Right renal pelvis (tissue), 4 donors: ENCODE measurements at places on chromosomes 2 and 18. TPM values are rescaled to one million over a fixed set of nuclear protein-coding genes. Genes with fewer than 3 reads are reported as not detected.

DNA sequence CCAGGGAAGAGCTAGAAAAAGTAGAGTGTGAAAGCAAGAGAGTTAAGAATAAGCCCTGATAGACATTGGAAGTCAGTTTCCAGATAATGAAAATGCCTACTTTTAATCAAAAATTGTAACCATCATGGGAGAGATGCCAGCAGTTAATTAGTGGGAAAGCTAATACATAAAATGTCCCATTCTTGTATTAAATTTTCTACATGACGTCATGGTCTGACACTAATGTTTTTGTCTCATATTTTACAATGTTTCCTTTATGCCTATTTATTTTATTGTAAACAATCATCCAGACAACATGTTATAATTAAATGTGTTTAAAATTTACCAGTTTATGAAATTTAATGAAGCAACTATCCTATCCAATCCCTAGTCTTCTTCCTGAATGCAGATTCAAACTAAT, 26.3 kb upstream of the CCDC178 start:
- no peak for DNase-seq

Gene CAPN14
- polyA plus RNA-seq: 0.07 TPM

- no peak for DNase-seq
These were observed 58.3 kb upstream of the MAPRE3 start for GRCh38 chr2:26911911-26912861.

DNA sequence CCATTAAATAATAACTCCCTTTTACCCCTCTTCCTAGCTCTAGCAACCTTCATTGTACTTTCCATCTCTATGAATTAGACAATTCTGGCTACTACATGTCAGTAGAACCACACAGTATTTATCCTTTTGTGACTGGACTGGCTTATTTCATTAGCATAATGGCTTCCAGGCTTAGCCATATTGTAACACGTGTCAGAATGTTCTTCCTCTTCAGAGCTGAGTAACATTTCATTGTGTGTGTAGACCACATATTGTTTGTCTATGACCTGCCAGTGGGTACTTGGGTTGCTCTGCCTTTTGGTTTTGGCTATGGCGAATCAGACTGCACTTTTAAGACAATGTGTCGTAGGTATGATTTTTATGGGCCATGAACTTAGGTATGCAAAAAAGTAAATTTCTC, 20.9 kb downstream of the TSN start:
- DNase-seq: no peak

DNA sequence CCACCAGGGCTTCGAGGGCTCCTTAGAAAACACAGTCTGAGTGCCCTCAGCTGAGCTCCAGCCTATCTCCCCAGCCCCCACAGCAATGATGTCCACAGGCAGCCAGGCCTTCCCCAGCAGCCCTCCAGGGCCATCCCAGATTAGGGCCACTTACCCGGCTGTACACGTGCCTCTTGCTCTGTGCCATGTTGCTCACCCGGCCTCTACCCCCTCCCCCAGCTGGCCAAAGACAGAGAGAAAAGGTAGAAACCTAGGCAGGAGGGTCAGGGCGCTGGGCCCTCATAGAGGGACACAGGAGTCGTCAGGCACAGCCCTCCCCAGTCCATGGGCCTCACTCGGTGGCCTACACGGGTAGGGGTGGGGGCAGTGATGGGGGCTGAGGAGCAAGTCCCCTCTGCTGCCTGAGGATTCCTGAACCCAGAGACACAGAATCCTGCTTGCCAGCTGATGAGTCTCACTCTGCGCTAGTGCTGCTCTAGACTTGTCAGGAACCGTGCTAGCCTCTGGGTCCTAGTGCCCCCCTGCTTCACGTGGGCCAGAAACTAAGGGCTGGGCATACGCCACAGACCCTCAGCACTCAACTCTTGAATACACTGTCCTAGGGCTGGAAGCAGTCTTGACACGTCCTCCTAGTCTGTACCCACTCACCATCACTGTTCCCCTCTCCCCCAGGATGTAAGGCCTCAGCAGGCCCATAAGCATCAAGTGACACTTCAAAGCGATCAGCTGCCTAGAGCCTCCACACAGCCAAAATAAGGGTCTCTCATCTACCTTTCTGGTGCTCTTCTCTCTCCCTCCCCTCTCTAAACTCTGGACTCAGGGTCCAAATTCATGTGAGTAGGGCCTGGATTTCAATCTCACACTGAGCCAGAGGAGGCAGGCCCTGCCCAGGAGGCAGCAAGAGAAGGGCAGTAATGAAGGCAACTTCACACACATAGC, at the start of gene DCTN1:
DCTN1 (minus strand) TSS at position 461 of the 939 bp plus-strand sequence; CDS start at position 187, 274 bp downstream.
- DNase-seq: no peak

Gene SERPINB10
- 0.04 TPM for polyA plus RNA-seq

DNA sequence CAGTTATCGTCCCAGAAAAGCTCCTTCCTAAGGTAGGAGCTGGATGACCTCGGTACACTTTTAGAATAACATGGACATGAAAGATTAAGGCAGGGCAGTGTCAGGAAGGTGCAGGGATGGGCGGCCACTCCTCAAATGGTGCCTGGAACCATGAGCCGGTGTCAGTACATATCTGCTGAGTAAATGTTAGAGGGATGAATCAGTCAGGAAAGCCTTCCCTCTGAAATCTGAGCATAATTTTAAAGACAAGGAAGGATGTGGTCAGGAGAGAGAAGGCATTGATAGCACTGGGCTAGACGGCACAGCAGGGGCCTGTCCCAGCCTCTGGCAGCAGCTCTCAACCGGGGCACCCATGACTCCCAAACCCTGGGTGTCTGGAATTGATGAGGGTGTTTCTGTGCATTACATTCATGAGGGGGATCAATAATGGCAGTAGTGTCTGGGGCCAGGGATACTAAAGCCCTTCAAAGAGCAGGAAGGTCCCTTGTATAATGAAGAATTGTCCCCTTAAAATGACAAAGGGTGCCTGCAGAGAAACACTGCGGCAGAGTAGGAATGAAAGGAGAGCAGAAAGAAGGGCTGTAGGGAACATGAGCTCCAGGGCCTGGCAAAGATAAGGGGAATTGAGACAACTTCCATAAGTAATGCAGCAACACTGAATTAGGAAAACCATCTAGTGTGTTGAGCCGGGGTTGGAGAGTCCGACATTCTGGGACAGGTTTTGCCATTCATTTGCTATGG, 162.3 kb upstream of the REV1 start:
- DNase-seq: no peak

- no peak for DNase-seq
These were observed 274.0 kb downstream of the LNPK start for GRCh38 chr2:175728032-175728431.

GRCh38 chr2:96164459-96165184, 19.4 kb upstream of the DUSP2 start:
- no peak for DNase-seq

DNA sequence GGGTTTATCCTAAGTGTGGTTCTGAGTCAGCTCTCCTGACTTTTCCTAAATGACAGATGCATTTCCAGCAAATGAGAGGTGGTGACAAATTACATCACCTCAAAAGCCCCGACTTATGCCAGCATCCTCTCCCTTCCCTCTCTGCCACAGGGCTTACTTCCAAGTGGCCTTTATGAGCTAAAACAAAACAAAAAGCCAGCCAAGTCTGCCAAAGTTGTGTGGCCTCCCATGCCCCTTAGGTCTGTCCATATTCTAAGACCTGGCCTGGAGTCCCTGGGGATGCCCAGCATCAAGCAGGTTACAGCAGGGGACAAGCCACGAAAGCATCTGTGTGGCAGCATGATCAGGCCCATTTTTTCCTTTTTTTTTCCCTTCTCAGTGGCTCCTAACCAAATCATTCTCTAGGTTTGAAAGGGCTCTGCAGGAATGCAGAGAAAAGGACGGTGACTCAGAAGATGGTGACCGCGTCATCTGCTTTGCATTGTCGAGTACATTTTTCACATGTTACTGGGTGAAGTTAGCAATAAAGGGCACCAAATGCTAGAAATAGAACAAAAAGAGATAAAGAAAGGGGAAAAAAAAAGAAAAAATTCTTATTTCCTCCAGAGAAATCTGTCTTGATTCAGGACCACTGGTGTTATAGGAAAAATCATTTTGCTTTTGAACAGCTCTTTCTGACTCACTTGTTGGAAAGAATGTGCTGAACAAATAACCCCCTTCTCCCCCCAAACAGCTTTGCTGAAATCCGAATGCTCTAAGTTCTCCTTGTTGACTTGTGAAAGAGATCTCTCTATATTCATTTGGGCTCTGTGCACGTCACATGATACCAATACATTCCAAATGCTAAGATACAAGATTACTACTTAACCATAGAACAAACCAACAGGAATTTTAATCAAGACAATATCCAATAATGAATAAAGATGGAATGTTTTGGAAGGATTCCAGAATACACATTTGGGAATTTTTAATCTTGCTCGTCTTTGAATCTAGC, 178.7 kb downstream of the EN1 start:
- no peak for DNase-seq

GRCh38 chr2:31957354-31958139, 53.3 kb downstream of the MEMO1 start:
- DNase-seq: no peak

DNA sequence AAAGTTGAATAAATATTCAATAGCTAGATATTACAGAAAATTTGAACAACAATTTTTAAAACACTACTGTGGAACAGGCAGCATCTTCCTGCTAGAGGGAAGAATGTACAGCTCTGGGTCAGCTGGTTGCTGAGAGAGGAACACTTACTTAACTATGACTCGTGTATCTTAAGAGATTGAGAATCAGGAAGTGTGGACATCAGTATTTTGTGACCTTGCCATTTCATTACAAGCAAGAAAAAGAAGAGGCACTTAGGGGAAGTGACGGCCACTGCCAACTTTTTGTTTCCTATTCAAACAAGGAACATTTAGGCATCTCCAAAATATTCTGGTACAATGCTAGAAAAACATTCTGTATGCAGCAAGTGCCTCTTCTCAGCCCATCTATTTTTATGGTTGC, 45.9 kb downstream of the ITPRID2 start:
- no peak for DNase-seq

Gene CRYGC
- polyA plus RNA-seq: not detected

DNA sequence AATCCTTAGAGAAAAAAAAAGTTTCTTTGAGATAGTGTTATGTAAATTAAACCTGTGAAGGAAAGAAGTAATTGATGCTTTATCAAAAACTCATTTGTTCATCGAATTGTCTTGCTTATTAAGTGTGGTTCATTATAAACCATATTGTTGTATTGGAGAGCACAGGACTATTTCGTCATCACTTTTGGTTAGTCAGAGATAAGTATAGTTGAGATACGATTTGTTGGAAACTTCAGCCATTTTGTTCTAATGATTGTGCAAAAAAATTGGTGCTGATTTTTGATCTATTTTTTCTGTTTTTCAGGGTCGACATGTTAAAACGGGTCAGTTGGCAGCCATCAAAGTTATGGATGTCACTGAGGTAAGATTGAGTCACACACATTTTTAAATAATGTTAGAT, 92.9 kb downstream of the MAP4K4 start:
- DNase-seq: no peak

DNA sequence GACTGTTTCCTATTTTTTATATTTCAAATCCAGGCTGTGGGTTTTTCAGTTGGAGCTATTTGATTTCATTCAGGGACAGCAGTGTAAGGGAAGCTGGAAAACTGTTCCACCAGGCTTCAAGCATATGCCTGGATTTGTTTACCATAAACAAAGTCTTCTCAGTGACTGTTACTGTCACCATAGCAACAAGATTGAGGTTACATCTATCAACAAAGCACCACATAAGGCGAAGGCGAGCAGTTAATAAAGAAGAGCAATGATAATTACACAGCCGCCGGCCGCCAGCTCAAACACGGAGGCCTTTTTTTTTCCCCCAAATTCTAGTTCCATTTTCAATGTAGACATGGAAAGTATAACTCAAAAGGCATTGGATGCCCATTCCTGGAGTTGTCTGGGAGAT, 553.7 kb upstream of the SYT4 start:
- no peak for DNase-seq

Gene EFHD1
- polyA plus RNA-seq: 95.8 TPM

- DNase-seq: no peak
These were observed 231.5 kb downstream of the PRKCE start for GRCh38 chr2:45882707-45883602.

GRCh38 chr2:144514616-144515091, 5.3 kb downstream of the ZEB2 start:
- DNase-seq: no peak

- no peak for DNase-seq
These were observed 97.0 kb downstream of the TTC32 start for GRCh38 chr2:19804639-19805260.

- no peak for DNase-seq
These were observed 105.4 kb downstream of the EPHA4 start for GRCh38 chr2:221466744-221467143.

GRCh38 chr2:113164930-113165585, 8.7 kb upstream of the PSD4 start:
- no peak for DNase-seq

Gene NT5DC4
- 0.08 TPM for polyA plus RNA-seq

- DNase-seq: no peak
These were observed 1285.7 kb downstream of the CNTNAP5 start for GRCh38 chr2:125310657-125311364.

DNA sequence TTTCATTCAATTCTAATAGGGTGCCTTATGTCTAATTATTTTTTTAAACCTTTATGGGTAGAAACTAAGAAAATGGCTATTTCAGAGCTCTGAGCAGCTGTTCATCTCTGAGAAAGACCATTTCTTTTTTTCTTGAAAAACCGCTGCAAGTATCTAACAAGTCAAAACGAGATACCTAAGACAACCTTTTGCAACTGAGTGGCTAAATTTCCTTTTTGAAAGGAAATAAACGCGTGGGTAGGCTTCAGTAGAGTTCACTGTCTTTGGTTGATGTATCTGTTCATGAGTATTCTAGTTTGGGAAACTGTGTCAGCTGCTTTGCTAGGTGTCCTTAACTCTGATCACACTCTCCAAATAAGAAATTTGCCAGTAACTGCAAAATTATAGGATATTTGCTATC, 104.3 kb upstream of the LINC00305 start:
- DNase-seq: no peak

Gene DHRS9
- 0.08 TPM for polyA plus RNA-seq

Gene GREB1
- 13.0 TPM for polyA plus RNA-seq

- no peak for DNase-seq
These were observed 243.9 kb downstream of the PRKCE start for GRCh38 chr2:45895241-45895861.

DNA sequence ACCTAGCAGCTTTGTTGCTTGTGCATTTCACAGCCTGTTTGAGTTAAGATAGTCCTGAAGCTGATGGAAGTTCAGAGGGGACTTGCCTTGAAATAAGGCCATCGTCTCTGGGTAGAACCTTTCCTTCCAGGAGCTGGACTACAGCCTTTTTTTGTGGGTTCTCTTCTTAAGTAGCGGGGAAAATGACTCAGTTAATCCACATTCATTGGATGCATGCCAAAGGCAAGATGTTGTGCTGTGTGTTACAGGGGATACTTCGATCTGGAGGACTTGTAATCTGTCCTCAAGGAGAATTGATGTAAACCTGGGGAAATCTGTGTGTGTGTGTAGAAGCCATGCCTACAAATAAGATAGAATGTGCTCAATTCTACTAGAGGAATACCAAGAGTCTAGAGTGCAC, 46.8 kb downstream of the RPIA start:
- DNase-seq: no peak

GRCh38 chr18:63405986-63406385, 16.3 kb downstream of the VPS4B start:
- DNase-seq: no peak
